RPMI8226 (cell line): ENCODE measurements at places on chromosomes 5 and 9.

DNA sequence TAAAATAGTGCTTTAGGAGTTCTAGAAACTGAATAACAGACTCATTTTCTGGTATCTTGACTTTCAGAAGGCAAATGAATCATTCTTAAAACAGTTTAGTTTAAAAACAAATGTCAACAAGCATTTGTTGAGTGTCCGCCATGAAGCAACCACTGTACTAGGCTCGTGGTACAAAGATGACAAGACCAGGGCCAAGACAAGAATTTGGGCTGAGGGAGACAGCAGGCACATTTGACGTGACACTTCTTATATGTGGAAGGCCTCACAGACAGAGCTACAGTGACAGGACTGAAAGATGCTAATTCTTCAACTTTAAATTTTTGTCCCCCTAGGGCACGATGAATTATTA, 14.4 kb upstream of the ZNF131 start:
- no peak for DNase-seq

GRCh38 chr5:105954341-105954740, 1716.4 kb downstream of the EFNA5 start:
- no peak for DNase-seq

- DNase-seq: no peak
These were observed 395.9 kb downstream of the SEMA5A start for GRCh38 chr5:9149988-9150387.

GRCh38 chr9:35426627-35427026, 63.3 kb upstream of the RUSC2 start:
- DNase-seq: no peak

GRCh38 chr5:64811050-64811640, 42.4 kb downstream of the CWC27 start:
- peak; percentile 51 for DNase-seq

DNA sequence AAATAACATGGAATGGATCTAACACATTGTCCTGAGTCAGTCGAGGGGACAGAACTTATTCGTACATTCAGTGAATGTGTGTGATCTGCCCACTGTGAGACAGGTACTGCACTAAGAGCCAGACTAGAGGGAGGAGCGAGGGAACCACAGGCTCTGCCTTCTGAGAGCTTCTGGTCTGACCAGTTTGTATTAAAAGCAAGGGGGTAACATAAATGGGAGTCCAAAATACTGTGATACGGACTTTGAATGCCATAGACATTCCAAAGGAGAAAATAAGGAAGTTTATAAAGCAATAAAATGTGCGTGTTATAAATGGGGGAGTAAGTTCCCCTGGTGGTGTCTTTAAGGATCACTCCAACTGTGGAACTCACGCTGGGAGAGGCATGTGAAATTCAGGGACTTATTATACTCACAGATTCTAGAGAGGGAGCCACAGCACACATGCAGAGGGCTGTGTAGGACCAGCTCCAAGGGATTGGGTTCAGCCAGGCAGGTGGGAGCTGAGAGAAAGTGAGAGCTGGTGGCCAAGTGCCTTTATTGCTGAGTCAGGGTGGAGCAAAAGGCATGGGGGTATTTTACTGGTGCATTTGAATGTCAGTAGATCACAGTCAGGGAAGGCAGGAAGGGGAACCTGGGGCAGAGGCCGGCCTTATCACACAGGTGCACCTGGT, 186.5 kb upstream of the WWC1 start:
- DNase-seq: peak; percentile 11

DNA sequence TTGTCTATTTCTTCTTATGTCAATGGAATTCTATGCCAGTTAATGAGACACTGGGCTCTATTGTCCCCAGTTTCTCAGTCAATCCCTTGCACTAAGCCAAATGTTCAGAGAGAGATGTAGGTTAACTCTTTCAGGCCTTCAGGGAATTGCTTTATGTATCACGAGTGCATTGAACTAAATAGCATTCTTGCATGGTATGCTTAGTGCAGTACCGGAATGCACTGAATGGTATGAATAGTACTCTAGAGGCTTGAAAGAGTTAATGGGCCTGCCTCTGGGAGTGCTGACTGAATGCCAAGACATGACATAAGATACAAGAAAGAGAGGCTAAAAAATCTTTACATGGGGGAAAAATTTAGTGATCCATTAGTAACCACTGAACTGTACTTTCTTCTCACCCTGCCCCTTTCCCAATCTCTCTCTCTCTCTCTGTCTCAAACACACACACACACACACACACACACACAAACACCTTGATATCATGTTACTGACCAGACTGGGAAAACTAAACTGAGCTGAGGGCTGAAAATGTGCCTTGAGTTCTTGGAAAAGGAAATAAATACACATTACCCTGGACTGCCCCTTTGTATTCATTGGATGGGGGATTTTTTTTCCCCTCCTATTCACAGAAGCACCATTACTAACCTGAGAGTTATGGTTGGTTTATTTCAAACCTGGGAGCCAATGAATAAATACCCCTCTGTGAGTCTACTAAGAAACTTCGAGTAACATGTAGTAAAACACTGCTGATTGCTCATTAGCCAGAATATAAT, 35.4 kb upstream of the TMC1 start:
- DNase-seq: no peak

GRCh38 chr9:14924230-14925219, 14.3 kb upstream of the FREM1 start:
- no peak for DNase-seq

DNA sequence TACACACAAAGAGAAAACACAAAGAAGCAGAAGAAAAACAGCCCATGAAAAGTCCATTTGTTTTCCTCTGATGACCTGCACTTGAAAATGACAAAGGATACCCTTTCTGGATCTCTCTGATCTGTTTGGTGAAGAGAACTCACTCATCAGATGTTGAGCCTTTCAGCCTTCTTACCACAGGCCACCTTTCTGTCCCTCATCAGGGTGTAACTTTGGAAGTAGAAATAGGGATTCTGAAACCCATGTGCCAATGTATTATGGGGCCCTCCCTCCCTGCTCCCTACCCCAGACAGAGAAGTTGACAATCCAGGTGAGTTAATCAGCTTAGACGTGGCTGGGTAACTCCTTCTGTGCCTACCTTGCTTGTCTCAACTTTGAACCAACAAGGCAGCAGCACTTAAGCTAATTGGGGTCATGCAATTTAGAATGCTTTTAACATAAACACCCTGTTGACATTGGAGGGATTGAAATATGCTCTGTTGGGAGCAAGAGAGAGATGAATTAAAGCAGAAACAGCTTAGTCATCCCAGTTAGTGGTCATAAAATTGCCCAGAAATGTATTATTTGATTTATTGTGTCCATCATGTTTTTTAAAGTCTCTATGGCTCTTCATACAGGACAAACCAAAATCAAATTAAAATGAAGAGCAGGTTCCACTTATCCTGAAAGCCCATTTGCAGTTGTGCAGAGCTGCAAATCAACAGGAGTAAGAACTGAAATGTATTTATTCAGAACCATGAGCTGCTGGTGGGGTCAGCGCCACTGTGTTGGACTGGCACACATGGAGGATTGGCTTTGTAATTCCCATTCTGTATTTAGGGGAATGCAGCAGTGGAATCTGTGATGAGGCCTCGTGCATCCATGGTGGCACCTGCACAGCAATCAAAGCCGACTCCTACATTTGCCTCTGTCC, 132.0 kb downstream of the LIFR start:
- DNase-seq: no peak

- DNase-seq: no peak
These were observed 299.0 kb upstream of the MSX2 start for GRCh38 chr5:174425271-174425963.

DNA sequence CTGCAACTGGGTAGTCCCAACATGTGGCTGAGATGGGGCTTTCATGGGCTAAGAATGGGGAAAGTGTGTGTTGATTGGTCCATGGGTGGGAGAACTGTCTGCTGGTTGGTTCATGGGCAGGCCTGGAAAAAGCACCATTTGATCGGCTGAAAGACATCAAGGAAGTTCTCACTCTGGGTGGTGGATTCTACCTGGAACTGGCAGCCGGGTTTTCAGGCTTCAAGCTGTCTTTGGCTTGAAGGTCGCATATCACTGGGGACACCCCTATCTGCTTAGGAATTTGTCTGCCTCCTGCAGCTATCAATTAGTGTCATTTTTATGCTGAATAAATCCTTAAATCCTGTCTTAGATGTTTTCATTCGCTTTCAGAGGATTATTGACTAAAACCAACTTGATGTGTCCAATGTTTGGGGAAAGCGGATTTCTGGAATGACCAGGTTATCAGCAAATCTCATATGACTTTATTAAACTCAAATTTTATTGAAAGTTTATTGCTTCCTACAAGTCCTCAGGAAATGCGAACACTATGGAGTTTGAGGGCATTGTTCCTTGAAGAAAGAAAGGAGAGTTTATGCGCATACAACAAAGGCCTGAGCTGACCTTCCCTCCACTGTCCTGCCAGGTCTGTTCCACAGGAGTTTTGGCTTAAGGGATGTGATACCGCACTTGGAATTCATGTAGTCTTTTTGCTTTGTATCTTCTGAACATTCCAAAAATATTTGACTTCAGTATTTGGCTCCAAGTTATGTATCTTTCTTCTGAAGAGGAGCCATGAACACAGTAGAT, 451.1 kb downstream of the TUSC1 start:
- DNase-seq: no peak

GRCh38 chr5:156698323-156698722, 151.8 kb upstream of the PPP1R2B start:
- DNase-seq: no peak

GRCh38 chr9:61669352-61669751, 479.5 kb downstream of the SPATA31A7 start:
- no peak for DNase-seq

DNA sequence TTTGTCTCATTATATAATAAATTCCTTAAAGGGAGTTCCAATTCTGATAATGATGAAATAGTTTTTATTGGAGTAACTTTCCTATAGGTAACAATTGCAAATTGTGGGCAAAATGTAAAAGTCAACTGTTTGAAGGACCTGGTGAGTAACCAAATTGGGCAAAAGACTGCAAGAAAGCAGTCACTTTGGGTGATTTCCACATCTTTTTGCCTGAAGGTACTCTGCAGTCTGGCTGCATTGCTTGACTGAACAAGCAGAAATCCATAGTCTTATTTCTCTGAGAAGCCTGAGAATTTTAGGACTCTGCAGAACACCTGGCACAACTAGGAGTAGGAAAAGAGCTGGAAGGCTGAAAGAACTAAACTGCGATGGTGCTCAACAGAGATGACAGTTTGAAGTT, 114.9 kb downstream of the HOMER1 start:
- DNase-seq: no peak
